Lower leg skin (tissue), 4 donors: ENCODE measurements at places on chromosomes 5 and 9.

DNA sequence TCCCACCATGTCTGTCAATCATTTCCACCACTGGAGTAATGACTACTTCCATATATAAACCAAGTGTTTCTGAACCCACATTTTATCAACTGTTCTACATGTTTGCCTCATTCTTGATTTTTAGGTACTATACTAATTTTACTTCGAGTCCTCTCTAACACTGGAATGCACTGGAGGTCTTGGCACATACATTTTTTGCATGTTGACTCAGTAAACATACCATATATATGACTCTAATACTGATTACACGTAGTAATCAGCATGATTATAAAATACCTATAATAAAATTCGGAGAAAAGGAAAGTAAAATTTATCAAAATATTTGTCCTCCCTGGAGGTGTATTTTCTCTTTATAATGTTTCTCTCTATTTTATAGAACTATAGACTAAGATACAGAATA lies 621.7 kb upstream of the NUDT12 start:
- no peak for DNase-seq

- no peak for DNase-seq
These were observed 68.8 kb downstream of the ELL2 start for GRCh38 chr5:95892784-95893354.

GRCh38 chr9:133888048-133888808 lies 103.9 kb downstream of the VAV2 start:
- no peak for DNase-seq

GRCh38 chr5:107216587-107216986 lies 454.1 kb downstream of the EFNA5 start:
- DNase-seq = no peak

GRCh38 chr5:10593531-10594181 lies 29.8 kb downstream of the ANKRD33B start:
- no peak for DNase-seq

GRCh38 chr5:144202726-144203125 lies 32.1 kb downstream of the KCTD16 start:
- no peak for DNase-seq

- DNase-seq = peak; percentile 45
These were observed 18.0 kb upstream of the GABBR2 start for GRCh38 chr9:98726735-98727134.

DNA sequence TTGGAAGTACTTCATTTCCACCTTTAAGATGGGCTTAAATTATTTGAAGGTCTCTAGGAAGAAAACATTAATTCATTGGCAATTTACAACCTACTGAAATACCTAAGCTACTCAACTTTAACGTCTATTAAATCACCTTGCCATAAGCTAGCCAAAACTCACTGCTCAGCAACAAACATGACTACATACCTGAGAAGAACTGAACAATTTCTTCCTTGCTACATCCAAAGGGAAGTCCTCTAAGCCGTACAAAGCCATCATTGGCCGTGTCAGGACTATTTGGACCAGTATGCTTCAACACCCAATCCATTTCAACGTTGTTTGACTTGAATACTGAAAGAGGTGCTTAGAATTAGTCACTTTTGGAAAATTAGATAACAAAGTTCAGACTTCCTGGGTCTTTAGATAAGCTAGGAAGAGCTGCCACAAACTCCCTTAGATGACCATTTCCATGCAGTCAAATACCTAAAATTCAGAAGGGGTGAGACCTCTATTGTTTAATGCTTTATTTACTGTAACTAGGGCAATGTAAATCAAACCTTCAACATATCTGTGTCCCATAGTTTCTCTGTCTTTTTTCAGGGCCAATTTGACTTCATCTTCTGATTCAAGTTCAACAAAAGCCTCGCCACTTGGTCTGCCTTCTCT lies 2.6 kb downstream of the HNRNPH1 start:
- DNase-seq = no peak

GRCh38 chr5:41416336-41416735 lies 94.1 kb downstream of the PLCXD3 start:
- DNase-seq = no peak

GRCh38 chr5:31894141-31894540 lies 255.2 kb downstream of the PDZD2 start:
- no peak for DNase-seq

DNA sequence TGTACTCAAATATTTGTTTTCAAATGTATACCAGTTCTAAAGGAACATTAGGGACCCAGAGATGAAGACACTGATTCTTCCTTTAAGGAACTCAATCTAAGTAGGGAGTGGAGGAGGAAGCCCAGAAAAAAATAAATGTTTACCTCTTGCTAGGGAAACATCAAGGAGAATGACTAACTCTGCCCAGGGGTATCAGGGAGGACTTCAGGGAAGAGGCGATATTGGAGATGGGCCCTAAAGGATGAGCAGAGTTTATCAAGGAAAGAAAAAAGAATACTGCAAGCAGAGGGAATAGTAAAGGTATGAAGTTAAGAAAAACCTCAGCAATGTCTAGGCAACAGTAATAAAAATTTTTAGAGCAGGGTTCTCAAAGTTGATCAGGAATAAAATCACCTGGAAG lies 16.4 kb downstream of the FBXW2 start:
- DNase-seq = no peak

- peak; percentile 83 for DNase-seq
These were observed 33.0 kb downstream of the FKBP15 start for GRCh38 chr9:113187929-113188595.

- no peak for DNase-seq
These were observed 94.8 kb upstream of the ADRA1B start for GRCh38 chr5:159821461-159821940.

- no peak for DNase-seq
These were observed 41.9 kb upstream of the GLRX start for GRCh38 chr5:95864456-95864855.

DNA sequence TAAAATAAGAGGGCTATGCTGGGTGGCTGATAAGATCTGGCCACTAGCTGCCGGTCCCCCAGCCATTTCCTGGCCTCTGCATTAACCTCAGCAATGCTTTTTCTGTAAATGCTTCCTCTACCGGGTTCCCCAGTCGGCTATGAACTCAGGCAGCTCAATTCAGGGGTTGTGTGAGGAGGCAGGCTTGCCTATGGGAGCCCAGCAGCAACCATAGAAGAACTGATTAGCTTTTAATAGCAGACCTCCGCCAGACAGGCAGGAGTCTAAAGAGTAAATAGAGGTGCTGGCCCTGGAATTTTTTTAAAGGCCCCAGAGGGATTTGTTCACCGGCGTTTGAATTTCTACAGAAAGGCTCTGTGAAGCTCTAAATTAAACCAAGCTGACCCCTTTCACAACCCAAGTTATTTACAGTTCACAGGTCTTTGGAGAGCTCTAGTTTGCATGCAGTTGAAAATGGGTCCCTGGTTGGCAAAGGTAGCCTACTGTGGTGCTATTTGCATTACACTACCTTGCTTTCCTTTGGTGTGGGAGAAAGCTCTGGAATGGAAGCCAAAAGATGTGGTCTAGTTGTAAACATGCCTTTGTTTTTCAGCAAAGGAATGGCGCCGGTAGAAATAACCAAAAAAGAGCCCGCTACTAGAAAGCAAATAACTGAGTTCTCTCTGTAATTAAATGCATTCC lies 289.7 kb upstream of the SEMA6A start:
- no peak for DNase-seq

GRCh38 chr9:114694146-114694545 lies 12.2 kb upstream of the TEX48 start:
- DNase-seq = no peak

- no peak for DNase-seq
These were observed 409.5 kb downstream of the PDE4D start for GRCh38 chr5:59483971-59484472.

- no peak for DNase-seq
These were observed 175.1 kb downstream of the HCN1 start for GRCh38 chr5:45521067-45521466.

GRCh38 chr5:112637343-112637742 lies 100.3 kb upstream of the APC start:
- DNase-seq = no peak

DNA sequence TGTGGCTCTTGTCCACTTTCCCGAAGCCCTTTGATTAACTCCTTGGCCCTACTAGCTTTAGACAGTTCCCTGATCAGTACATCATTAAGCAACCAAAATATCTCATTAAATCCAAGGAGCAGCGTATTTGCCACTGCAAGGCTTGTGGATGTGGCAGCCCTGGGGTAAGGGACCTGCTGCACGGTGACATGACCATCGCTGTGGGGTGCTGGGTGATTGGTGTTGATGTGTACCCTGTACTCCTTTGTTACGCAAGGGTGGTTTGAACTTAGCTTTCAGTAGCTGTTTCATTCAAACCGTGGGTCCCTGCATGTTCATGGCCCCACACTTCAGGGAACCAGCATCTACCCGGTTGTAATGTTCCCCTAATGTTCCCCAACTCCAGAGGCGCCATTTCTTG lies 41.0 kb downstream of the OTULIN start:
- peak; percentile 73 for DNase-seq

DNA sequence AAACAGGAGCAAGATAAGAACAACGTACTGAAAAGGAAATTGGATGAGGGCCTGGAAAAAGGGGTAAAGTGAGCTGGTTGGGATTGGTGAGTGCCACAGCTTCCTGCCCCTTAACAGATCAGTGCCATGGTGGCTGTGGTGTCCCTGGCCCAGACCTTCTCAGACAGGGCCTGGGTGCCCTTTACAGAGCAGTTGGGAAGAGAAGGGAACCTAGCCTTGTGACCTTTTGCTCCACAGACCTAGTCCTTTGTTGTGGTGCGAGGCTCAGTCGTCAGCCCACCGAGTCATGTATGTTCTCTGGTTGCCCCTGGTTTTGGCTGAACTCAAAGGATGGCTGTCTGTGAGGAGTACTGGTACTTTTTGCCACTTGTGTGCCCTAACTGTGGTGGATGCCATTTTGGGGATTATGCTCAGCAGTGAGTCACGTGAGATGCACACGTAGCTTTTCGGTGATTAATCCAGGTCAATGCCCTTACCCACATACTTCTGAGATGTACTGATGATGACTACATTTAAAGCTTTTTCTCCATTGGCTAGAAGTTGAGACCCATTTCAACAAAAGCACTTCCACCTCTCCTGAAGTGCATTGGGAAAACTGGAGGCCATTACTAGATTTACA lies 48.4 kb downstream of the EXOSC2 start:
- DNase-seq = no peak

DNA sequence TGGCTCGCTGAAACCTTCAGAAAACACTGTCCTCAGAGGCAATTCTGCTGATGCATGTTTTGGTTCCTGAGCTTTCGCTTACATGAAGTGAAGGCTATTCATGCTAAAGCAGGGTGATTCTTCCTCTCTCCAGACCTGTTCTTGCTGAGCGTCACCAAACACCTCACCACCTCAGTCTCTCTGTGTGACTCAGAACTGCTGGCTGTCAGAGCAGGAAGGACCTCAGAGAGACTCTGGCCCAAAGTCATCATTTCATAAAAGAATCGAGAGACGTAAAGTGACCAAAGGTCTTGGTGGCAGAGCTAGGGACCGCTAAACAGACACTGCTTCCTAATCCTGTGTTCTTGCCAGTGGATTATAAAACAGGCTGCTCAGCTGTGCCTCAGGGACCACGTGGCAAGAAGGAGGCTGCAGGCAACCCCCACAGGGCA lies 73.8 kb downstream of the LHFPL2 start:
- no peak for DNase-seq

- no peak for DNase-seq
These were observed 25.2 kb downstream of the KDM4C start for GRCh38 chr9:6782981-6783380.

DNA sequence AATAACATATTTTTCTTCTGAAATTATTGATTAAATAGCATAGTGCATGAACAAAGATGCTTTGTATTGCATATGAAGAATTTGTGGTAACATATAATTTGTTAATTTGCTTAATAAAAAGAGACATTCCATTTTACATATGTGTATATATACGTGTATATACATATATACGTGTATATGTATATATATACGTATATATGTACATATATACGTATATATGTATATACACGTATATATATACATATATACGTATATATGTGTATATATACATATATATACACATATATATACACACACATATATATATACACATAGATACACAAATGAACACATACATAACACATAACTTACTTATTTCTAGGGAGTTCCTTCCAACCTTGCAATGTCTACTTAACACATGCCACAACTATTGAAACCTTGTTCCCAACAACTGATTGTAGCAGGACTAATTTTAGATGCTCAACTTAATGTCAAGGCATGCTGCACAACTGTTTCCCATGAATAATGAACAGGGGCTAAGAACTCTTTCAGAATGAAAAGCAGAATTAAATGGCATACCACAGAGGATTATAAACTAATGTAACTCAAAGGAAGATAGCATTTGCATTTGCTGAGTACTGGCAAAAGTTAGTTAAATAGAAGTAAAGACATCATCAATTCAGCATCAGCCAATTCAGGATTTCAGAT lies 17.4 kb downstream of the KIF24 start:
- no peak for DNase-seq

DNA sequence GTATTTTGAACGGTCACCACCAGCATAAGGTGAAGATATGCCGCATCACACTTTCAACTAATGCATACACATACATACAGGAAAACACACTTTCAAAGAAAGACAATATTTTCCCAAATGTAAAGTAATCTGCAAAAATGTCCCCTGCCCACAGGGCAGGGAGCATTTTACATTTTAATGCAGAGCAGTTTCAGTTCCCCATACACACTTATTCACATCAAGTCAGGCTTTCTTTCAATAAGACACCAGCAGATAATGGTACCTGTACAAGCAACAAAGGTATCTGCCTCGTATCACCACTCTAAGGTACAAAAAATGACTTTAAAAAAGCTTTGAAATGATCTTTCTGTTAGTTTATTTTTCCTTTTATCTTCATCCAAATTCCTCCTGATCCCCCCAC lies 247.1 kb upstream of the CCNG1 start:
- no peak for DNase-seq

DNA sequence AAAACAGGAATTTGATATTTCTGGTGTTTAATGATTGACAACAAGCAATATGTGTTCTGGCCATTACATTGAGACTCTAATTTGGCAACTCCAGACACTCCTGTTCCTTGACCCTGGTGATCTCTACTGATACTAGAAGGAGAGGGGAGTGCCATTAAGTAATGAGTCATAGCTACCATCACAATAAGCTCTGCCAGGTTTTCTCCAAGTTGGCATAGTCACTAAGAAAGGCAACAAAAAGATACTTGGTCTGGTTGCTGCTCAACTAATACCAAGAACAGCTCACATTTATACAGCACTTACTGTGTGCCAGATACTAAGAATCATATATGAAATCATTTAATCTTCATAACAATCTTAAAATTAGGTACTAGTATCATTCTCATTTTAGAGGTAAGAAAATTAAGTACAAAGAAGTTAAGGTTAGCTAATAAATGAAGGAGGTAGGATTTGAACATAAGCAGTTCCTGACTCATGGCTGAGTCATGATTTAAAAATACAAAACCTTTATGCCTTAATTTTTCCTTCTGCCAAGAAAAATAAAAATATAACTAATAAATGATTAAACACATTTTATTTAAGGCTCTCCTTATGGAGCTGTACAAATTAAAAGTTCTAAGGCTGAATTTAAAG lies 19.9 kb upstream of the PRXL2C start:
- DNase-seq = no peak

- DNase-seq = peak; percentile 33
These were observed at the start of gene FBXL7 for GRCh38 chr5:15499528-15500324. FBXL7 (plus strand) TSS chr5:15500180.
